Vagina (tissue), 2 donors: ENCODE measurements at places on chromosomes 3 and 15. TPM values are rescaled to one million over a fixed set of nuclear protein-coding genes. Genes with fewer than 3 reads are reported as not detected.

The PODXL2 gene
- total RNA-seq = 2.9 TPM

The LIPH gene
- 2.7 TPM for total RNA-seq

The ROPN1 gene
- not detected for total RNA-seq

The IL20RB gene
- total RNA-seq = 67.3 TPM

The CCDC33 gene
- not detected for total RNA-seq

The GLCE gene
- 16.5 TPM for total RNA-seq

The GPR87 gene
- 12.3 TPM for total RNA-seq

The STRIT1 gene
- total RNA-seq = not detected

The MRPS22 gene
- total RNA-seq = 45.7 TPM

The SLC12A1 gene
- not detected for total RNA-seq

The MON1A gene
- 10.6 TPM for total RNA-seq

The EIF4E3 gene
- 25.3 TPM for total RNA-seq

The CTDSPL2 gene
- 37.1 TPM for total RNA-seq

The HGD gene
- total RNA-seq = not detected

The PRR23A gene
- total RNA-seq = not detected

The PLA1A gene
- 1.7 TPM for total RNA-seq

The TEX9 gene
- 4.9 TPM for total RNA-seq

The KIF15 gene
- total RNA-seq = 2.2 TPM

The POTEB gene
- not detected for total RNA-seq

The ITIH4 gene
- 5.9 TPM for total RNA-seq

The TMOD2 gene
- total RNA-seq = 18.4 TPM

The DAZL gene
- not detected for total RNA-seq

The ANKRD63 gene
- total RNA-seq = not detected

The ABI3BP gene
- 91.1 TPM for total RNA-seq

The SLC49A4 gene
- total RNA-seq = 15.7 TPM

The CAMP gene
- not detected for total RNA-seq

The COLQ gene
- total RNA-seq = 12.8 TPM

The CCR2 gene
- total RNA-seq = 1.2 TPM

The LRRC2 gene
- 2.0 TPM for total RNA-seq

The ZPLD1 gene
- total RNA-seq = not detected

The LRRC49 gene
- 8.8 TPM for total RNA-seq

The GOLGA8N gene
- total RNA-seq = 13.8 TPM

The GHSR gene
- not detected for total RNA-seq

The PAQR9 gene
- not detected for total RNA-seq

The CFAP161 gene
- total RNA-seq = 8.6 TPM
